ENCODE measurements at places on chromosomes 7 and 10.

DNA sequence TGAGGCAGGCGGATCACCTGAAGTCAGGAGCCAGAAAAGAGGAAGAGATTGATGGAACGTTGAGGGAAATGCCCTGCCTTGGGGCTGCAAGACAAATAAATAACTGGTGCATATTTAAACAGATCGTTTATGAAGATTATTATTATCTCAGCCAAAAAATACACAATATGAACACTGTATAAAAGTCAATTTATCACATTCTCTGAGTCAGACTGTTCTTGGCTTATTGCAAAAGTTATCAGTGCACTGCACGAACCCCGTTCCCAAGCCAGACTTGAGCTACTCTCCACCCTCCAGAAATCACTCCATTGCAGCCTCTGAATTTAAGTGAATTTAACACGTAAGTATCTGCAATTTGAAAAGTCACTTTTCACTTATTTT is 1.6 kb downstream of the DNMBP start:
- no peak for DNase-seq

GRCh38 chr10:130339091-130339490 is 202.9 kb downstream of the GLRX3 start:
- no peak for DNase-seq

DNA sequence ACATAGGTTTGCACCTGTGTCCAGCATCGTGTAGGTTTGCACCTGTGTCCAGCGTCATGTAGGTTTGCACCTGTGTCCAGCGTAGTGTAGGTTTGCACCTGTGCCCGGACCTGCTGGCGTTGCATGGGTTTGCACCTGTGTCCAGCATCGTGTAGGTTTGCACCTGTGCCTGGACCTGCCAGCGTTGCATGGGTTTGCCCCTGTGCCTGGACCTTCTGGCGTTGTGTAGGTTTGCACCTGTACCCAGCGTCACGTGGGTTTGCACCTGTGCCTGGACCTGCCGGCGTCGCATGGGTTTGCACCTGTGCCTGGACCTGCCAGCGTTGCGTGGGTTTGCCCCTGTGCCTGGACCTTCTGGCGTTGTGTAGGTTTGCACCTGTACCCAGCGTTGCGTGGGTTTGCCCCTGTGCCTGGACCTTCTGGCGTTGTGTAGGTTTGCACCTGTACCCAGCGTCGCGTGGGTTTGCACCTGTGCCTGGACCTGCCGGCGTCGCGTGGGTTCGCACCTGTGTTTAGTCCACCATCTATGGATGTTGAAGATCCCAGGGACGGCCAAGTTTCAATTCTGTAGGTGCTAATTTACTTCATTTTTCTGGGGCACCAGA is 158.0 kb downstream of the WDR37 start:
- no peak for DNase-seq

DNA sequence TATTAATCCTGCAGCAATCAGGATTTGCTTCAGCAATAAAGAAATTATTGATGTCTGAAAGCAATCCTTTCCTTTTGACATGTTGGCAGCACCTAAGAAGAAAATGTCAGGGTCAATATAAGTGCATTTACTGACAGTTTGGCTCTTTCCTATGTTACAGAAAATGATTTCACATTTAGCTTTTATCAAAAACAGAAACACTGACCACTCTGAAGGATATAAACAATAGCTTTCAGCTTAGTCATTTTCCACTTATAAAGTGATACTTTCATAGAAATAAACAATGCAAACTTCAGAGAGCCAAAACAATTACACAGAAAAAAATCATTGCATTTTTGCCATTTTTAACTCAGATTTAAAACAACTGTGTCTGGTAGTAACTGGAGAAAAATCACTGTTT is 325.6 kb upstream of the KAT6B start:
- DNase-seq = no peak

GRCh38 chr7:98724591-98724990 is 107.5 kb downstream of the NPTX2 start:
- DNase-seq = no peak

GRCh38 chr7:105202616-105203015 is 186.1 kb downstream of the SRPK2 start:
- DNase-seq = no peak

DNA sequence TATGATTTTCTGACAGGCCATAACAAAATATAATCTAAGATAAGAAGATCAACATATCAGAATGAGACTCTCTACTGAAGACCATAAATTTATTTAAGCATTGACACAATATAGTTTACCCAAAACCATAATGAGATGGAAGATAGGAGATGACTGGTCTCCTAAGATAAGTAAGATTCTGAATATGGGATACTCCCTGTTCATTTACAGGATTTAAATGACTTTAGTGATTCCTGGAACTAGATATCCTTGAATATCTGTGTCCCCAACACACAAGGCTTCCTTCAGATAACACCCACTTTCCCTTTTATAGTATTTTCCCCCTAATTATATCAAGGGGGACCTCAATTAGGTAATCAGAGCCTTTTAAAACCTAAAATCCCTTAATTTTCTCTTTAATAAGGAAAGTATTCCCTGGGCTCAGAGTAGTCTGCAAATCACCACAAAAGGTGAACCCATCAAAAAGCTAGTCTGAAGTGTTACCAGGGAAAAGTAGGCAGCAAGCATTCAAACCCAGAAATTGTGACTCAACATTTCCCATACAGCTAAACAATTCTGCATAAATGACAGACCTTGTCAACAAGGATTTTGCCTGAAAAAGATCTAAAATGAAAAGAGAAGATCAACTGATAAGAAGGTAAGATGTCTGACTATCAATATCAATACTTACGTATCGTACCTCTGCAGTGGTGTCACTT is 99.9 kb downstream of the CNOT4 start:
- no peak for DNase-seq

GRCh38 chr10:36017137-36017536 is 375.0 kb upstream of the FZD8 start:
- no peak for DNase-seq

DNA sequence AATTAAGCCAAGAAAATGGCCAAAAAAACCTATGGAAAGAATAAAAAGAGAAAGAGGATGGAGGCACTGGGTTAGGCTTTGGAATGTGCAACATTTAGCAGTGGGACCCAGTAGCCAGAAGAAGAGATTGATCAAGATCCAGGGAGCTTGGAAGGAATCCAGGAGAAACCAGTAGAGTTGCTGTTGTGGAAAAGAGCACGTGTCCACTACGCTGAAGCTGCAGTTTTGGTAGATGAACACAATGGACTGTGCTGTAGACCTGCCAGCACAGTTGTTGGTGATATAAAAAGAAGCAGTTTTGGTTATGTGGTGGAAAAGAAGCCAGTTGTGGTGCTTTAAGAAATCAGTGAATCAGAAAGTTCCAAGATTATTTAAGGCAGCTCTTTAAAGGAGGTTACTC is 802.2 kb upstream of the POM121L12 start:
- DNase-seq = no peak

DNA sequence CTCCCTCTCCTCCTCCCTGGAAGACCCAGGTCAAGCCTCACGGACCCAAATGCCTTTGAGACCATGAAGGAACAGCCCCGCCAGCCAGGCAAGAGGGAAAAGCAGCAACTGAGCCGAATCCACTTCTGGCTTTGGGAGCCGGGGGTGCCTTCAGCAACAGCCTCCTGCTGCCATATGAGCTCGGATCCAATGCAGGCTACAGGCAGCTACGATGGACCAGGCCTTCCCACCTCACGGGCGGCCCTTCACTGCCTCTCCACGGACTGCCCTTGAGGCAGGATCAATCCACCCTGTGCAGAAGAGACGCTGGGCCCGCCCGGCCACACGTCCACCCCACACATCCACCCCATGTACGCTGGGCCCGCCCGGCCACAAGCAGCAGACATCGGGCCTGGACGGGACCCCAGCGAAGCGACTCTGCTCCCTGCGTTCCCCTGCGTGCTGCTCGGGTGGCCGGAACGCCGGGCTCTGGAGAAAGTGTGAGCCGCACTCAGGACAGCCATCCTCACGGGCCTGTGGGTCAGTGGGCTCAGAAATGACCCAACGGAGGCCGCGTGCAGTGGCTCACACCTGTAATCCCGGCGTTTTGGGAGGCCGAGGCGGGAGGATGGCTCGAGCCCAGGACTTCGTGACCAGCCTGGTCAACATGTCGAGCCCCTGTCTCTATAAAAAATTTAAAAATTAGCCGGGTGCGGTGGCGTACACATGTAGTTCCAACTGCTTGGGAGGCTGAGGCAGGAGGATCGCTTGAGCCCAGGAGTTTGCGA is 82.0 kb downstream of the FOXL3 start:
- DNase-seq = no peak

GRCh38 chr10:11328264-11329061 is 283.0 kb downstream of the USP6NL start:
- DNase-seq = peak; percentile 77

GRCh38 chr7:125119559-125120115 is 190.0 kb upstream of the POT1 start:
- DNase-seq = no peak

GRCh38 chr10:6667679-6668270 is 87.7 kb upstream of the PRKCQ start:
- peak; percentile 24 for DNase-seq

DNA sequence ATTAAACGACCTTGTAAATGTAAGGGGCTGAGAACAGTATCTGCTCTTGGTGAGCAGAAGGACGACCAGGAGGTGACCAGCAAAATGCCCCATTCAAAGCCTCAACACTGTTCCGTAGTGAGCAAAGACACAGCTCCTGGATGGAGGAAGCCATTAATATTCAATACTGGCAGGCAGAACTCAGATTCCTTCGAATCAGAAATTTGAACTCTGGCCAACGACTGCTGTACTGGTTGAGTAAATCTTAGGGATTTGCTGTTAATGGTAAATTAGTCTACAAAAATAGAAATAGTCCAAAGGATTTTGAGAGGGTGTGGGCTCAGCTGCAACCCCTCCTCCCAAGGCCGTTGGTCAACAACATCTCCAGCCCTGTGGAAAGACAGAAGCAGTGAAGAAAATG is 130.5 kb upstream of the PFKP start:
- no peak for DNase-seq

DNA sequence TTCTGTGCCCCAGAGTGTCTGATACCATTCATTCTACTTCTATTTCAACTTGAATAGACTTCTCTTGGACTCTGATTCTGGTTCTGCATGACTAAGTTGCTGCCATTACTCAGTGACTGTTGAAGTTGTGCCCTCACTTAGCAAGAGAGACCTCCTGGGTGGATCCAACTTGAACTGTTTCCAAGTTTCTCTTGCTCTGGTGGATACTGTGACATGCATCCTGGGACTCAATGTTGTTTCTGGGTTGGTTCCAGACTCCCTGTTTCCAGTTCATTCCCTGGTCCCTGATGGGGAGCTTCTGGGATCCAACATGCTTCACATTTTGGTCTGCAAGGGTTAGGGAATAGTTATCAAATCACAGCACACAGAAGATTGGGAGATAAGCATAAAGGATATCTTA is 26.2 kb upstream of the PRPF18 start:
- no peak for DNase-seq

GRCh38 chr10:48974510-48975156 is 35.0 kb upstream of the LRRC18 start:
- no peak for DNase-seq

DNA sequence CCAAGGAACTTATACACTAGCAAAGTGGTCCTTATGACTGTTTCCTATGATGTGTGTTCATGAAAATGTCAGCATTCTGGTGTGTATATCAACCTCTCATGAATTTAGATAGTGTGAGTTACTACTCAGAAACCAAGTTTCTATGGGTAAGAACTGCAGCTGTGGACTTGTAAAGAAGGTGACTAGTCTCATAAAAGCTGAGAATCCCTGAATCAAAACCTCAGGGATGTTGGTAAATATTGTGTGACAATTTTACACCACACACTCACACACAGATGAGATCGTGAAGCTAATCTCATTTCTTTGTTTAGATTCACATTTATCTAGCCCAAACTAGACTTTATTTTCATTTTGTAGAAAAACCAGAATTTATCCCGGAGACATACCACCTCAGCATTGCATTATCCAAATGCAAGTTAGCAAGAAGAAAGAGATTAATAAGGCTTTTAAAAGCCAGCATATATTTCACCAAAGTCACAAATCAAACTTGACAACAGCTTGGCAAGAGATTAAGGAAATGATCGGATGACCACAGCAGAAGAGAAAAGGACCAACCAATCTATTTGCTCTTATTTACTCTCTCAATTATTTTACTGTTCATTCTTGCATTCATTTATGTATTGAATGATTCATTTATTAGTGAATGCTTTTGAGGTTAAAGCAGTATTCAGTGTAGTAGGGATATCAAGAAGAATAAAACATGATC is 92.9 kb downstream of the PLXDC2 start:
- peak; percentile 12 for DNase-seq

DNA sequence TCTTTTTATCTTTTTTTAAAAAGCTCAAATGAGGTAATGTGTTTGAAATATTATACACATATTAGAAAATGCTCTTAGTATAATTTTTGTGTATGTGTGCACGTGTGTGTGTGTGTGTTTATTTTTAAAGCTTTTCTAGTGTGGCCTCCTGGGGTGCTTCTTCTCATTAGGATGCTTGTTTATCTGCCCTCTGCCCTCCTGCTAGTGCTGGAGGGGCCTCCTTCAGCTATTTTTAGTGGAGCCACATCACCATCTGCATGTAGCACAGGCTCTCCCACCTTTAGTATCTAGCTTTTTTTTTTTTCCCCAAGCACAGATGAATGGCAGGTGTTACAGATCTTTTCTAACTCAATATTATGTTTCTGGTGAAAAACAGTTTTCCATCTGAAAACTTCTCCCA is 155.7 kb upstream of the TMEM229A start:
- DNase-seq = no peak

DNA sequence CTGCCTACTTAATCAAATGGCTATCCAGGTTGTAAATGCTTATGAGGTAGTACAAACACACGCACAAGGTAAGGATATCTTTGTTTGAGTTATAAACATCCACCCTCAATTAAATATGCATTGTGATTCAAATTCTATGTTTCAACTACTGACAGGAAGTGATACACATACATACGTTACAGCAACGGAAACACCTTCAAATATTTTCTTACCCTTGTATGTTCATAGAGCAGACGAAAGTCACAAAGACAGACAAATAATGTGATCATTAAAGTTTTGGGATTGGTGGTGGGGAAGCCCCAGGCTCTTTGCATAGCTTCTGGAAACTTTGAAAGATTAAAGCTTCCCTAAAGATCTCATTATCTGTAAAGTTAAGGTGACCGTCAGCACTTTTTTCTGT is 521.0 kb downstream of the PARD3 start:
- no peak for DNase-seq

DNA sequence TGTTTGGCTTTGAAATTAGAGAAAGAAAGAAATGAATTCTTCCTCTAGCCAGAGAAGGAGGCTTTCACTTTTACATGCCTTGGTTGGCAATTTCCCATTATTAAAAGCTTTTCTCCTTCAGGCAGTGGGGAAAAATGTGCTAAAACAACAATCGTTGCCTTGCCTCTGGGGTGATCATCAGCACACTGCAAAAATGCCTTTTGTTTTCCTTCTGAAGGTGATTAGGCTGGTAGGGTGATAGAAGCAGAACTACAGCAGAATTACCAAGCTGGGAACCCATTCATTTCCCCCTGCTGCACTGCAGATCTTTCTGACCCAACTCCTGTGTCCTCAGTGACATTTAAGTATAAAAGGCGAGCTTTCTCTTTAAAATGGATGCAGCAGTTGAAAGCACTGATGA is 22.2 kb downstream of the ANK3 start:
- no peak for DNase-seq

All from MV-4-11 (cell line).